ENCODE measurements at places on chromosomes 4 and X.

DNA sequence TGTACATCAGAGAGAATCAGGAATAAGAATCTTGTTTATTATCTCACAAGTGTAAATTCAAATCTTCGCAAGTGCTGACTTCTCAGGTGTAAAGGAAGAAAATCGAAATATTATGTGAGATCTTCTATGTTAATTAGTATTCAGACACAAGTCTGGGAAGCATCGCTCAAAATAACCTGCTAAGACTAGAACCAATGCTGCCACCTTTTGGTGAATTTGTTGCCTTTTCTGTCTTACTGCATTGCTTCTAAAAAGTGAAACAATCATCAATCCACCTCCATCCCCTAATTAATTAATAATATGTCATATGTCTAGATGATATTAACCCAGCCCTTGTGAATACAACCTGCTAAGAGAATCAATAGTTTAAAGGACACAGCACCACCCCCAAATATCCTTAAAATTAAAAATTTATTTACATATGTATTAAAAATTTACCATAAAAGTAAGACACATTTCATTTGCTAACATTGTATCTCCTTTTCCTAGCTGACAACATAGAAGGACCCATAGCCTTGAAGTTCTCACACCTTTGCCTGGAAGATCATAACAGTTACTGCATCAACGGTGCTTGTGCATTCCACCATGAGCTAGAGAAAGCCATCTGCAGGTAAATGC, 3.5 kb downstream of the EPGN start:
- DNase-seq, result no peak

DNA sequence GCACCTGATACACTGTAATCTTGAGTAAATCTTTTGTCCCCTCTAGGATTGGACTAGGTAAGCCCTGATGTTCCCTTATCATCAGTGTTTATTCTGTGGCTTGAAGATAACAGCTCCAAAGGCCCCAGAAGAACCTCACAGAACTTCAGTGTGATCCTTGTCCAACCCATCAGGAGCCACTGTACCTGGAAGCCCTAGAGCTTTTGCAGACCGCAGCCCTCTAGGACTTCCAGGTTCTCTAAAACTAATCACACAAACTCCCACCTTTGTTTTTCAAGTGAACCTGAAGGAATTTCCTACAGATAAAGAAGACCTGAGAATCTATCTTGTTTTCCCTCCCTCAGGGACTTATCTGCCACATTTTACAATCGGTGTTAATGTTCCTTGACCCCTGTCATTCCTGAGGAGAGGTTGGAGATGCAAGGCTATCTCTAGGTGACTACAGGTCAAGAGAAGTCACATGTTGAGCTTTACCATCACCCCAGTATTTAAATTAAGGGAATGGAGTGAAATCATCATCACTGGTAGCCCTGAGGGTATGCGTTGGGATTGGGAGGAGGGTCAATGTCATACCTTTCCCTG, 32.9 kb downstream of the LONRF3 start:
- no peak for DNase-seq

DNA sequence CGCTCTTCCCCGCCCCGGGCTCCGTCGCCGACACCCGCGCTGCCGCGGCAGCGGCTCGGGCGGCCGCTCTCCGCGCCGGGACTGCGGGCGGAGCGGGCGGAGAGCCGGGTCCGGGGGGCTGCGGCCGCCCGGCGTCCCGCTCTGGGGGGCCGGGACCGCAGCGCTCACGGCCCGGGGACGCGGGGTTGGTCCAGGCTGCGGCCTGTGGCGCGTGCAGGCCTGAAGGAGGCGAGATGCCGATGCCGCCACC, 492 bp downstream of the GALNT7 start:
- no peak for DNase-seq

- DNase-seq, result no peak
Observed at GRCh38 chr4:40976343-40976742, 226.6 kb downstream of the NSUN7 start.

DNA sequence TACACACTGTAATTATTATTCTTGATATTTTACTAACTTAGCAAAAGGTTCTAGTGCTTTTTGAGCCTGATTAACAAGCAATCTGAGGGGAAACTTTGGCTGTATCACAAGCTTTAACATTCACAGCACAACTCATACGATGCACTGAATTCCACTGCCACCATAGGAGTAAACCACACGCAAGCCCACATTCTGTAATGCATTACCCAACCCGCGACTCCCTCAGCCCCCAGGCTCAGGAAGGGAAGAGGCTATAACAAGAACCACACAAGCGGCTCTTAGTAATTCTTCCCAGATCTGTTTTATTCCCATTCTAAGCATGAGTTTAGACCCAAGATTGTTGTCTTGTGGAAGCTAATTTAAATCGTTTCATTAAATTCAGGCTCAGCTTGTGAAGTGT, 138.5 kb upstream of the TBL1X start:
- no peak for DNase-seq

GRCh38 chrX:134936542-134936941, 54.2 kb upstream of the SMIM10 start:
- no peak for DNase-seq

GRCh38 chrX:153593811-153594500, 5.0 kb downstream of the CCNQ start:
- DNase-seq, result no peak

DNA sequence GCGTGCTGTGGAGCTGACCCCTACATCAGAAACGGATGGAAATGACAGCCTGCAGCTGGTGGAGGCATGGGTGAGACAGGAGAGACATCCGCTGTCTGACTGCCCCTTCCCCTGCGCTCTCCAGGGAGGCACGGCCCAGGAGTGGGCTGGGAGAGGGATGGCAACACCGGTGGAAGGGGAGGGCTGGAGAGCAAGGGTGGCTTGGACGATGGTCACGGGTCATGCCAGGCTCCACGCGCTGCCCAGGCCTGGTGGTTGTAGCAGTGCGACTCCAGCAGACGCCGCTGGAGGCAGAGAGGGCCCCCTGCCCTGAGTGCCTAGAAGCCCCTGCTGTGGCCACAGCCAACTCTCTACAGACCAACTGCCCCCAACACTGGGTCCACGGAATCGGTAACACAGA, 47.9 kb downstream of the GAK start:
- DNase-seq, result no peak

DNA sequence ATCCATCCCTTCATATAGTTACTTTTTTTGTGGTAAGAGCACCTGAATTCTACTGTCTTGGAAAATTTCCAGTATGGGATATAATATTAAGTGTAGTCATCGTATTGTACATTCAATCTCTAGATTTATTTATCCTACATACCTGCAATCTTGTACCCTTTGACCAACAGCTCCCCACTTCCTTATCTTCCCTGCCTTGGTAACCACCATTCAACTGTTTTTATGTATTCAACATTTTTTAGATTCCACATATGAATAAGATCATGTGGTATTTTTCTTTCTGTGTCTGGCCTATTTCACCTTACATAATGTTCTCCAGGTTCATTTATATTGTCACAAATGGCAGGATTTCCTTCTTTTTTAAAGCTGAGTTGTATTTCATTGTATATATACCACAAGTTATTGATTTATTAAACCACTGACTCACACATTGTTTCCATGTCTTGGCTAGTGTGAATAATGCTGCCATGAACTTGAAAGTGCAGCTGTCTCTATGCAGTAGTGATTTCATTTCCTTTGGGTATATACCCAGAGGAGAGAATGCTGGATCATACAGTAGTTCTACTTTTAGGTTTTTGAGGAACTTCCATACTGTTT, 572.5 kb downstream of the MAGEB5 start:
- DNase-seq, result no peak

DNA sequence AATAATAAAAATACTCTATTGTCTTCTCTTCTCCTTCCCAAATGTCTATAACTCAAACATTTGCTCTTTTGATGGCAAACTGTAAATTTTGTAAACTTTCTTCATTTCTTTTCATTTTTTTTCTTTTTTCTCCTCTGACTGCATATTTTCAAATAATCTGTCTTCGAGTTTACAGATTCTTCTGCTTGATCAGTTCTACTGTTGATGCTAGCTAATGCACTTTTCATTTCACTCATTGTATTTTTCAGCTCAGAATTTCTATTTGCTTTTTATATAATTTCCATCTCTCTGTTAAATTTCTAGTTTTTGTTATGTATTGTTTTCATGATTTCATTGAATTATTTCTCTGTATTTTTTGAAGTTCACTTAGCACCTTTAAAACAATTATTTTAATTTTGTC, 646.8 kb upstream of the INTU start:
- DNase-seq, result no peak

- no peak for DNase-seq
Observed at GRCh38 chrX:9539605-9540387, 74.9 kb downstream of the TBL1X start.

DNA sequence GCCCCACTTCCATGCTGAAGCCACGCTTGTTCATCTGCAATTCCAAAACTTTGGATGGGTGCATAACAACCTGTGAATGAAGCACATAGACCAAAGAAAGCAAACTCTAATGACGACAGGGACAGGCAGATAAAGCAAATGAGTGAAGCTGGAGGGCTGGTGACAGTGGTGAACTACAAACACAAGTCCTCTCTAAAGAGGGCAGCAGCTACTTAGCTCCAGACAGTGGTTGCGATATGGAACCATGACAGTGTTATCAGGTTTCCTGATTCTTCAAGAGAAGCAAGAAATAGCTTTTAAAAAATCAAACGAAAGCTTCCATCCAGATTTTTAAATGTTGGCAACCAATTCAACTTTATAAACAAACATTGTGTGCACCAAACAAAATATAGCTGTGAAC, 23.8 kb downstream of the NOX1 start:
- DNase-seq, result no peak

- DNase-seq, result no peak
Observed at GRCh38 chr4:61478340-61478739, 278.2 kb downstream of the ADGRL3 start.

DNA sequence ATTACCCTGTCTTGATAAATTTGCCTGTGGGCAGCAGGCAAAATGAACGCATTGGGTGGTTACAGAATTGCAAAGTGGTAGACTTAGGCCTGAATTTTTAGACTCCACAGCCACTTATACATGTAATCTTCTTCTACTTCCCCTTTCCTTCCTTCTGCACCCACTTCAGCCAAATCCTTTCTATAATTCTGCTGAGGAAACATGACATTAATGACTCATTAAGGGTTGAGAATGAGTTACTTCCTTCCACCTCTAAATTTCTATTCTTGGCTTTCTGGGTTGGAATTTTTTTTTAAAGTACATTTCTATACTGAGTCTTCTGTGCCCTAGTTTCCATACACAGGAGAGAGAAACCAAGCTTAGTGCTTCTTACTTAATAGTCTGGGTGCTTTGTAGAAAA, 10.1 kb downstream of the PAPSS1 start:
- no peak for DNase-seq

DNA sequence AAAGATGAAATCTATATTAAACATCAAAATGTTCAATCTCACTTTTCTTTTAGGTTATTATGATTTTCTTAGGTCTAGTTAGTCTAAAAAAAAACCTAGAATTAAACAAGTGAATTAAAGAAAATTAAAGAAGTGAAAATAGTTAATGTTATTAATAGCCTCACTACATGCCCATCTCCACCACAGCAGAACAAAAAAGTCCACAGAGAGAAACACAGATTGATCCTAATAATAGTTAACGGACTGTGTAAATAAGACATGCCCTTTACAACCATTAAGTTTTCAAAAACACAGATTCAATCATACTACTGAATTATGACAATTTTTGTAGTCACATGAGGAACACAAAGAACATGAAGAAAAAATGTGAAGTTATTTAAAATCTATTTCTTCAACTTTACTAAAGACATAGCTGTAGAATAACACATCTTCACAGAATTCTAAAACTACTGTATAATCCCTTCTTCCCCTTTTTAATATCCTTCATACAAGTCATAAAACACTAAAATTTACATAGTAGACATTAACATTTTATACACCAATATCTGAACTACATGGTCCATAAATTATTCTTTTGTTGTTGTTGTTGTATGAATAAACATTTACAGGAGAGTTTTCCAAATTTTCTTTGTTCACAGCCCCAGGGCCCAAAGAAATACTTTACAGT, 15.3 kb downstream of the HELQ start:
- DNase-seq, result no peak

DNA sequence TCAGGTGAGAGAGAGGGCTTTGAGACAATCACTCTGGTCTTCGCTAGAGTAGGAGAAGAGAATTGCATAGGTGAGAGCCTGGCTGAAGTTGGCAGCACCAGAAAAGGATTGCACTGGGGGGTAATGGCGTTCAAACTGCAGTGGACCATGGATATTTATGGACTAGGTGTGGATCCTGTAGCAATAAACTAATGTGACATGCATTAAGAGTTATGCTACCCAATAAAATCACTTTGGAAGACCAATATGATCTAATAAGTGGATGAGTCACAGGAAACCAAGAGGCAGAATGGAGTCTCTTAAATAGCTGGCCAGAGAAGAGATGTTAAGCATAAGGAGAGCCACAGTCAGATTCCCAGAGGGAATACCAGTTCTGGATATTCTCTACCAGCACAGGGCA, 259.8 kb downstream of the FBXO8 start:
- no peak for DNase-seq

All from activated CD4-positive, alpha-beta T cell treated with anti-CD3 and anti-CD28 coated beads, Interleukin-2, amount 50 U/mL, for 1 hour (primary cell).